ENCODE measurements at places on chromosomes 6 and 20.

- DNase-seq: no peak
Measured at GRCh38 chr6:164014346-164015087, 600.0 kb downstream of the QKI start.

GRCh38 chr6:124748778-124749177, 213.5 kb upstream of the RNF217 start:
- DNase-seq: no peak

DNA sequence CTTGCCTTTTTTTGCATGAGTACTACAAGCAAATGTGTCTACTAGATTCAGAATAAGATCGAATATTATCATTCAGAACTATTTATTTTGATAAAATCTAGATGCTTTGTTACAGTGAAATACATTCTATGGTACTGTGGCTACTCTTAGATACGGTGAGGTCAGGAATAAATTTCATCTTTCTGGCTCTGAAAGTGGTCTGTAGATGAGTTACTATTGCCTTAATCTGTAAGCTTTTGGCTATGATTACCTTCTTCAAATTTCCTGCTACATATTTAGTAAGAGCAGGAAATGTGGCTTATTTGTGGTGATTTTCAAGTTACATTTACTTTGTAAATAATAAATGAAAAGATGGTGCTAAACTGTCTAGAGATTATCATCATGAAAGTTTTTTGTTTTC, 50.0 kb downstream of the SCAF8 start:
- DNase-seq: no peak

GRCh38 chr6:149567945-149568585, 1.9 kb downstream of the GINM1 start:
- no peak for DNase-seq

- DNase-seq: no peak
Measured at GRCh38 chr6:33863723-33864440, 60.1 kb upstream of the MLN start.

- DNase-seq: no peak
Measured at GRCh38 chr6:164414695-164415094, 894.7 kb downstream of the C6orf118 start.

GRCh38 chr6:149329529-149329928, 12.0 kb downstream of the TAB2 start:
- no peak for DNase-seq

- DNase-seq: no peak
Measured at GRCh38 chr20:58473453-58474425, 41.5 kb downstream of the APCDD1L start.
